Effector memory CD4-positive, alpha-beta T cell (primary cell): ENCODE measurements at places on chromosomes 4 and X.
A peak's percentile ranks its signal among the peaks of the same experiment; 100 is the strongest.

DNA sequence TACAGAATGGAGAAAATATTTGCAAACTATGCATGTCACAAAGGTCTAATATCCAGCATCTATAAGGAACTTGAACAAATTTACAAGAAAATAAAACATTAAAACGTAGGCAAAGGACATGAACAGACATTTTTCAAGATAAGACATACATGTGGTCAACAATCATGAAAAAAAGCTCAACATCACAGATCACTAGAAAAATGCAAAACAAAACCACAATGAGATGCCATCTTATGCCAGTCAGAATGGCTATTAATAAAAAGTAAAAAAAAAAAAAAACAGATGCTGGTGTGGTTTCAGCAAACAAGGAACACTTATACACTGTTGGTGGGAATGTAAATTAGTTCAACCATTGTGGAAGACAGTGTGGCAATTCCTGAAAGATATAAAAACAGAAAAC is 75.8 kb upstream of the IL13RA2 start:
- no peak for DNase-seq

GRCh38 chr4:132556316-132556715 is 592.8 kb upstream of the PCDH10 start:
- DNase-seq = no peak

DNA sequence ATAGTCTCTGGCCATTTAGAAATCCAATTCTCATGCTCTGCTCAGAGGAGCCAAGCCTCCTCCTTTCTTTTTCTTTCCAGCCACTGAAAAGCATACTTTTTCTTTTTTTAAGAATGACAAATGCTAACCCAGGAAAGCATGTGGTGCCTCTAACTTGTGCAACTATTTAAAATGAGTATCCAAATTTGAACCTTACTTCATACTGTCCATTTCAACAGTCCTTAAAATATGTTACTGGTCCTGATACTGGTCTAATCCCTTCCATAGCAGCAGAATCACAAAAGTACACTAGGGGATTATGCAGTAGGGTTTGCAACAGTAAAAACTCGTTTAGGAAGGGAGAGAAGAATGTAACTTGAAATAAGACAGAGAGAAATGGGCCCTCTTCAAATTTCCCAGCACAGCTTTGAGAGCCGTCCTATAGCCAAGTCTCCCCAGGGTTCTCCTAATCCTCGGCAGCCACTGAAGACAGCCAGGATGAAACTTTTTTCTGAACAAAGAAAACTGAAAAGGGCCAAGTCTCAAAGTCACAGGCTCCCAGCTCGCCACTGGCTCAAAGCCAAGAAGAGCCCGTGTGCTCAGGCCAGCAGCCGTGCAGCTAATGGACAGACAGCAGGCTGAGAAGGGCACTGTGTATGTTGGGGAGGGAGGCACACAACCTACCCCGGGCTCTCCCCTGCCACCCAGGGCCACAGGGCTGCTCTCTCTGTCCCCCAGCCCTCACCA is 39.5 kb downstream of the GPC4 start:
- DNase-seq = no peak

- DNase-seq = peak; percentile 82
These were observed at the start of gene ZNF141 for GRCh38 chr4:337143-337931. Gene ZNF141 (plus strand): TSS chr4:337814. CDS start chr4:337984, 170 bp downstream.

GRCh38 chr4:125689805-125690204 is 375.1 kb downstream of the FAT4 start:
- no peak for DNase-seq

- DNase-seq = no peak
These were observed 45.8 kb upstream of the GIMD1 start for GRCh38 chr4:106414366-106414765.

DNA sequence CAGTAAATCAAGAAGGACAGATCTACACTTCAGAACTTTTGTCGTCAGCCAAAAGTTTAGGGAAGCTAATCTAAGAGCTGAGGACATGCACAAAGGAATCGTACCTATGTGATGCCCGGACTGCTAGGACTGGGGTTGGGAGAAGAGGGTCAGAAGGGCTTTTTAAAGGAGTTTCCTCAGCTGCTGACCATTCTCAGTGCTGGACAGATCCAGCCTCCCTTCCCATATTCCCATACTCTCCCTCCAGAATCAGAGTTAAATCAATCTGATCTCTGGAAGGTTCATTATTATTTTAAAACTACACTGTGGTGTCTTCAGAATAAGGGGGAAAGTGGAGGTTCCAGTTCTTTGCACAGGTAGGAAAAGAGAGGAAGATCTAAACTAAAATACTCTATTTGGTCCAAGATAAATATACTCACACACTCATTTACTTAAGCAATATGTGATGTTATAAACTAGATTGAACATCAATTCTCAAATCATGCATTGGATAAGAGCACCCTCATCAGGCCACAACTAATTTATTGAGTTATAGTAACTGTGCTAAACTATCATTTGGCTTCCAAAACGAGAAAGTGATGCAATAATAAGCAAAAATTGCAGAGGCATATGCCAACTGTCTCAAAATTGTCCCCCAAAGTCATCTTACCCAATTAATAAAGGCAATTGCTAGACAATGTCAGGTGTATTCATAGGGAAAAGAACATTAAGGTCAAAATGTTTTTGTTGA is 124.7 kb downstream of the HNRNPD start:
- no peak for DNase-seq

GRCh38 chr4:174357321-174357720 is 73.6 kb downstream of the CEP44 start:
- no peak for DNase-seq

DNA sequence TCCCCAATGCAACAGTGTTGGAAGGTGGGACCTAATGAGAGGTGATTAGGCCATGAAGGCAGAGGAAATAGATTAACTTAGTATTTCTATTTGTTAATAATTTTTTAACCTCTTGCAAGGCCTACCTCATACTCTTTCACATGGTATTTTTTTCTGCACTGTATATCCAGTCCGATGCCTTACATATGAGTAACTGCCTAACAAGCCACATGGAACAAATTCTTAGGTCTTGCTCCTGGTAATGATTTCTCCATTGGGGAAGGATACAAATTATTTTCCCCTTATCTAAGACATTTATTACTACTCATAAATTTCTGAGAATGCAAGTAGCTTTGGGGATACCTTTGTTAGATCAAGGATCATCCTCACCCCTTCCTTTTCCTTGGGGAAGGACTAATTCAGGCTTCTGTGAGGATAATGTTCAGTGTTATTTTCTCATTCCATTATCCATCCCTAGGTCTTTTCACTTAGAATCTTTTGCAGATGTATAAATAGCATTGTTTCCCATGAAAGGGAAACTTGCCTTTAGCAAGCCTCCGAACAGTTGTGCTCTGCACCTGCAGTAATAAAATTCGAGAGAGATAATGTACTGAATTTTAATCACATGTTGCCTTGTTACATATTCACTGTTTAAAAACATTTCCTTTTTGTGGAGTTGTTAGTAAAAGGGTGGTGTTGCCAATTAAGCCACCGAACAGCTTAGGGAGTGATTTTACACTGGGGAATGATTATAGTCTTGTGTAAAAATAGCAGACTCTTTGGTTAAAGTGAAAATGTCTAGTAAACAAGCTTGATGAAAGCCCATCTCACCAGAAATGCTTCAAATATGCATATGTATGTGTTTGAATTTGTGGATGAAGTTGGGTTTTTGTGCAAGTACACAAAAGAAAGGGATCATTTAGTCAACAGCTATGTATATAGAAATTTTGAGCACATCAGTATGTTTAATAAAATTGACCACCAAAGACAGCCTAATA is 89.9 kb downstream of the CFAP299 start:
- DNase-seq = no peak

DNA sequence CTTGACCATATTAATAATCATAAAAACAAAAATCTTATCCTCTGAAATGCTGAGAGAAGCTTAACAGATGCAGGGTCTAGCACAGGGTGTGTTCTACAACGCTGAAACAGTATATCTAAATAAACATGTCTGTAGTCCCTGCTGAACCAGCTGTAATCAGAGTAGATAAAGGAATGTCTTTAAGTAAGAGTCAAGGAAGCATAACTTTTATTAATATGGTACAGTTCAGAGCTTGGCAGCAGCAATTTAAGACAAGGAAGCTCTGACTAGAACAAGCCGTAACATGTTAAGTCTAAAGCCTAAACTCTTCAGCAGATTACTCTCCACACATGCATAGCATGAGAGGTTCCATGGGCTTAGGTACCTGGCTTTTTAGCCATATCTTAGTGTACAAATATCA is 36.1 kb downstream of the NFKB1 start:
- no peak for DNase-seq

GRCh38 chr4:41963105-41963504 is 18.5 kb upstream of the DCAF4L1 start:
- no peak for DNase-seq

- DNase-seq = no peak
These were observed 106.8 kb downstream of the FAT4 start for GRCh38 chr4:125421547-125421946.

DNA sequence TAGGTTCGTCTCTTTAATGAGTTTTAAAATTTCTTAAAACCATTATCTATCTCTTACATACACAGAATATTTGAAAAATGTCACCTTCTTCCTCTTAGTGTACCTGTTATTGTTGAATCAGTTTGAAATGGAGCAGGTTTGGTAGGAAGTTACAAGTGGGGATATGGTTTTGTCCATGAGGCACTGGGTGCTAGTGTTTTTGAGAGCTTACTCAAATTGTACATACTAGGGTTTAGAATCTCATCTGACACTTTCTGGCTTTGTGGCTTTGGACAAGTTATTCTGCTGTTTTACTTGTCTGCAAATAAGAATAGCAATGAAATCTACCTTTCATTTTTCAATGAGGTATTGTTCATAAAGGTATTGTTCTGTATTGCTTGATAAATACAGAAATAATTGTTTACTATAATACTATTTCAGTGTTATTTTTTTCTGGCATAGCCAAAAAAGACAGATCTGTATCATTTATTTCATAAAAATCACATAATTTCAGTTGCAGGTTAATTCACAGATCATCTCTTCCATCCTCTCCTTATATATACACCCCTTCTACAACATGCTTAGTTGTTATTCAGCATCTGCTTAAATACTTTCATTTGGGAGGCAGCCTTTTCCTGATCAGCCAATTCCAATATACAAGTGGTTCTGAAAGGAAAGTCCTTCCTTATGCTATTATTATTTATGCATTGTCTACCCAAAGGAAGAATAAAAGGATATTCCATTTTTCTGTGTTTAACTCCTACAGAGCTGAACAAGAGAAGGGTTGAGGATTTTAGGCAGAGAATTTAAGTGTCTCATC is 13.3 kb downstream of the NCAPG start:
- no peak for DNase-seq

GRCh38 chrX:46838486-46838870 is 1.6 kb downstream of the RP2 start:
- DNase-seq = no peak

GRCh38 chr4:127357765-127358164 is 275.0 kb upstream of the INTU start:
- no peak for DNase-seq

- DNase-seq = no peak
These were observed 7.9 kb upstream of the CPLX1 start for GRCh38 chr4:833731-834367.

DNA sequence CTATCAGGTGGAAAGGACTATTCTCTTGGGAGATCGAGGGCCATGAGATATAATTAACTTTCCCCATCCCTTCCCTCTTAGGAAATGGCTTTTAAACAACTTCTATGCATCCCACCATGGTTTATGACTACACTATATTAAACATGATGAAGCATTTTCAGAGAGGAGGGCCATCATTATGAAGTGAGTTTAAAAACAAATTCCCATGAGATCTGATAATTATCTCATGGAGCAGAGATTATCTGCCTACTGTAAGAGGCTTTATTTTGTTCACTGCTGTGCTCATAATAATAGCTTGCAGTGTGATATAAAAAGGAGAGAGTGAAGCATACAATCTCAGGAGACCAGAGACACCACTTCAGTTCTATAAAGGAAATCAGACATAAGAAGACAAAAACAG is 330.5 kb upstream of the ZFP42 start:
- DNase-seq = no peak

GRCh38 chr4:21454201-21454600 is 494.4 kb downstream of the KCNIP4 start:
- no peak for DNase-seq

DNA sequence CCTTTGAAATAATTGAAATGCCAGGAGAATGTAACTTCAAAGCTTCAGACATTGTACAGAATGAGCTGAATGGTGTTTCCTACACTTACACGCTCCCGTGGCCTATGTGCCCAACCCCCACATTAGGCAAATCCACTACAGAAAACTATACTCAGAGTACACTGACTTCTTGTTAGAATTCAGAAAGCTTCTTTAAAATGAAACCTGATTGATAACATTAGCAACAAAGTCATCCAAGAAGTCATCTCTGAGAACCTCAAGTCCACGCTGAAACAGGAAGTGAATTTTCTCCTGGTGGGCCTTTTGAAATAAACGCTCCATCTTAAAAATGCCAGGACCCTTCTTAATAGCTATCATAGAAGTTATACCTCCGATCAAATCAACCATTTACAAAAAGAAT is 136.3 kb downstream of the TSPAN5 start:
- no peak for DNase-seq

- DNase-seq = no peak
These were observed 56.4 kb downstream of the USP38 start for GRCh38 chr4:143240939-143241679.

DNA sequence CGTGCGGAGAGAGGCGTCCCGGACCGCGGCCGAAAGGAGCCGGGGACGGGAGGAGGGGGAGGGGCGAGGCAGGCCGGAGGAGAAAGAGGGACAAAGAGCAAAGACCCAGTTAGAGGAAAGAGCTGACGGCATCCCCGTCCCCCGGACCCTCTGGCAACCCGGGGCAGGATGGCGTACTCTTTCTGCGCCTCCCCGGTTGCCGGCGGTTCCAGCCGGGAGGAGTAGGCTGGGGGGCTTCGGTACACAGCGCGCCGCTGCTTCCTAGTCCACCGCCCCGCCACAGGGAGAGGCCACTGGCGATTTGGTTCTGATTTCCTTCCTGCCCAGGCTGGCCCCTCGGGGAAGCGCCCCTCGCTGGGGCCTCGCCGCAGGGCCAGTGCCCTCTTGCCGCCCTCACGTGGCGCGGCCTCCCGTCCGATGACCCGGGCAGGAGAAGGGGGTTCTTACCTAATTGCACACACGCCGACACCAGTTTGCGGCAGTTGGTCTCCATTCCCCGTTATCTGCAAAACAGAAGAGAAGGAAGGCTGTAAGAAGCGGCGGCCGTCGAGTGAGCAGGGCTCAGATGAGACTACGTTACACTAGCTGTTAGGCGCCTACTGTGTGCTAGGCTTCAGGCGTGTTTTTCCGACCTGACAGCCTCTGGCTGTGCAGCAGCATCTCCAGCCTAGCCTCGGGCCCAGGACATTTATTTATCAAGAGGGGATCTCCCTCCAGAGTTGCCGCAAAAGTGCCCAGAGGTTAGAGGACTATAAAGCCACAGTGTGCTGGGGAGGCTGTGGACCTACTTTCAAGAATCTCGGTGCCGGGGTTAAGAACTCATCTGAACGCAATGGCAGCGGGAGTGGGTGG is 9.9 kb upstream of the PITX2 start:
- no peak for DNase-seq

- DNase-seq = no peak
These were observed 52.8 kb upstream of the STK26 start for GRCh38 chrX:131970347-131970746.

DNA sequence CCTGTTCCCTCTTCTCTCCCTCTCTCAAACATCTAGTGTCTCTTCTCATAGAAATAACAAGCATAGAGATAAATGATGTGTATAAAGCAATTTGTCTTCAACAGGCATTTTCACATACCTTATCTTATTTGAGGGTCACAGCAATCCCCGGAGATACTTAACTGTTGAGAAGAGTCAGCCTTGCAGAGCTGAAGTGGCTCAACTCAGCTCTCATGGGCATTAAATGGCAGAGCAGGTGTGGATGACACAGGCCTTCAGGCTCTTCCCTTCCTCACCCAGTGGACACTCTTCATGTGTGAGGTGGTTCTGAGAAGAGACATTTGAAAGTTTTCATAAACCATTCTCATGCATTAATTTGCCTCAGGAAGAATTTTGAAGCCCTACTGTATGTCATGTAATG is 134.2 kb downstream of the AFF2 start:
- no peak for DNase-seq
